Activated T-helper 1 cell treated with anti-CD3 and anti-CD28 coated beads, Interleukin-2, amount 50 U/mL, for 16 hours (primary cell): ENCODE measurements at places on chromosomes 16 and 17.

GRCh38 chr16:59971264-59971663 is 1237.1 kb upstream of the GOT2 start:
- DNase-seq: no peak

DNA sequence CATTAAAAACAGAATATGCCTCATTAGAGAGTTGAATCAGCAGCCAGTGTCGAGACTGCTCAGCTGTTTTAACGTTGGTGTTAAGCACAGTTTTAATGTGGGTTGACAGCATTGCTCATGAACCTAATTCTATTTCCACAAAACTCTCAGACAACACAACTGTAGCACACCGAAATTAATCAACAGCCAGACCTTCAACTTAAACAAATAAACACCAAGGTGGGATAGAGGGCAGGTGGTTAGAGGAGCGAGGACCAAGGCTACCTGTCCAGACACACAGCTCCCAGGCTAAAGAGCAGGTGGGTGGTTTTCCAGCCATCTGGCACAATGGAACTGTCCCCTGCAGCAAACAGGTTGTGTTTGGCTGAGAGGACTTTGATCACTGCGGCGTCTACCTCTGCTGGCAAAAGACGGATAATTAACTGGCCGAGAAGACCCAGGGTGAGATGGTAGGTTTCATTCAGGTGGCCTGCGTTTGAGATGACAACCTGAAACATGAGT is 69.6 kb upstream of the ATP2A3 start:
- no peak for DNase-seq

DNA sequence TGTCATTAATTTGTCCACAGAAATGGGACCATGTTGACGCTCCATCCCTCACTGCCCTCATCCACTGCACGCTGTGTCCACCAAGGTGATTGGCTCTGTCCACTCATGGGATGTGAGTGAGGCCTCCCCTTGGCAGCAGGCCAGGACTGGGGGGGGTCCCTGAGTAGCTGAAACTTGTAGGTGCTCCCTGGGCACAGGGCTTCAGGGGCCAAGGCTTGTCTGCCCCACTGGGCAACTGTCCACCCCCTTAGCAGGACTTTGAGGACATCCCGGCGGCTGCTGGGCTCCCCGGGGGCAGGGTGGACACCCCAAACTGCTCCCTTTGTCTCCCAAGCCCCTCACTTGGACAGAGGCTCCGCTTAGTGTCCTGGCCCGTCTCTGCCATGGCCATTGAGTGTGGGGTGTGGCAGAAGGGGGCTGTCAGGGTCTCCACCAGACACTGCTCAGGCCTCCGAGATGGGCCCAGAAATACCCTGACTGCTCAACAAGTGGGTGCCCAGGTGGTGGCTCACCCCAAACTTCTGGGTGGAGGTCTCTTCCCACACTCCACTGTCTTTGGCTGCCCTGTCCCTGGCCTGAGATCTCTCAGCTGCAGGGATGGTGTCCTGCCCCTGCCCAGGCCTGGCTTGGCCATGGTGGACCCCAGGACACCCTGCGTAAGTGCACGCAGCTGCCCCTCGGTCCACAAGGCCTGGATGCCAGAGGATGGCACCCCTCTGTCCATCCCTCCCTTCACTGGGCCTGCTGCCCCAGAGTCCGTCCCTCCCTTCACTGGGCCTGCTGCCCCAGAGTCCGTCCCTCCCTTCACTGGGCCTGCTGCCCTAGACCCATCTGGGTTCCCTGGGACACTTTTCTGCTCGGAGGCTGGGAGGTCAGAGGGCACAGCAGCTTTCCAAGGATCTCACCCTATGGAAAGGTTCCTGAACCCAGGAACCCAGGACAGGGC is 2.9 kb upstream of the RAB40C start:
- DNase-seq: no peak

- peak; percentile 2 for DNase-seq
These were observed 71.8 kb downstream of the PRKCA start for GRCh38 chr17:66373944-66374817.

GRCh38 chr17:67867591-67867990 is 42.3 kb downstream of the BPTF start:
- no peak for DNase-seq

- no peak for DNase-seq
These were observed 109.8 kb upstream of the FAM20A start for GRCh38 chr17:68710976-68711375.

- DNase-seq: no peak
These were observed 35.8 kb upstream of the RGS9 start for GRCh38 chr17:65101371-65101770.

- DNase-seq: no peak
These were observed 6.5 kb upstream of the ZNF469 start for GRCh38 chr16:88375996-88376834.

- DNase-seq: no peak
These were observed 3.7 kb upstream of the SLC16A11 start for GRCh38 chr17:7047566-7047965.

GRCh38 chr17:47967607-47968252 is 3.2 kb upstream of the CDK5RAP3 start:
- DNase-seq: no peak

- DNase-seq: no peak
These were observed 12.6 kb upstream of the ALDH3A1 start for GRCh38 chr17:19760746-19761145.

GRCh38 chr16:4322121-4323052 is 6.5 kb downstream of the GLIS2 start:
- DNase-seq: no peak

DNA sequence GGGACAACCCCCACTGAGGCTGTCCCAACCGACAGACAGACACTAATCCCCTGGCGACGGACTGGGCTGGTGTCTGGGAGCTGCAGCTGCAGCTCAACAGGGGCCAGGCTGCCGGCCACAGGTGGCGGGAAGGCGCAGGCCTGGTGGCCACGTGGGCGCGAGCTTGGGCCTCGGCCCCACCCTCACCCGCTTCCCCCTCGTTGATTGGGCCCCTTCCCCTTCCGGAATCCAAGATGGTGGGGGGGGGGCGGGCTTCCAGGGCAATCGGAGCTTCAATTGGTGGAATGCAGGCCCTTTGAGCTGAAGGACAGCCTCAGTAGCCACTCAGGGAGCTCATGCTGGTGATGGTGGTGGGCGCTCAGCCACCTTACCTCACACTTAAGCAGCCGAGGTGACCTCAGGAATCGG is 8.7 kb upstream of the TBX4 start:
- DNase-seq: no peak

GRCh38 chr17:76820039-76820438 is 48.2 kb upstream of the MGAT5B start:
- DNase-seq: no peak

DNA sequence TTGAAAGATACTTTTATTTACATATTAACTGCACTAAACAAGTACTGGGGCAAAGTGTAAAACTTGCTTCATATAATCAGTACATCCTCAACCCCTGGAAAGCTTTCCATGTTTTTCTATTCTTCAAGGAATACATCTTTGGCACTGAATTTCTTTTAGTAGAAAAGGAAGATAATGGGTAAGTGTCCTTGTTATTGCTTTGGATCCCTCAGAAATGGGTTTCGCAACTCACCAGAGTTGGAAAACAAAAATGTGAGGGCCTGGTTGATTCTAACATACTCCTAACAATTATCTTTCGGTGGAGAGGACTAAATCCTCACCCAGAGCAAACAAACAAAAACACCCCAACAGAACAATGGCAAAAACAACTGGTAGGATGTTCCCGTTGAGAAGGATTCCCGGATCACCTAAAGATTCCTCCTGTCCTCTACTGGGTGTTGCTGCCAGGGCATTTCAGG is 120.4 kb downstream of the PARN start:
- no peak for DNase-seq

GRCh38 chr16:444027-444426 is 18.6 kb downstream of the RAB11FIP3 start:
- DNase-seq: no peak

GRCh38 chr16:28297308-28297707 is 5.0 kb downstream of the SBK1 start:
- DNase-seq: no peak

- no peak for DNase-seq
These were observed 132.6 kb downstream of the SNX11 start for GRCh38 chr17:48240122-48240521.

GRCh38 chr16:12906271-12906670 is 4.9 kb downstream of the SHISA9 start:
- no peak for DNase-seq

DNA sequence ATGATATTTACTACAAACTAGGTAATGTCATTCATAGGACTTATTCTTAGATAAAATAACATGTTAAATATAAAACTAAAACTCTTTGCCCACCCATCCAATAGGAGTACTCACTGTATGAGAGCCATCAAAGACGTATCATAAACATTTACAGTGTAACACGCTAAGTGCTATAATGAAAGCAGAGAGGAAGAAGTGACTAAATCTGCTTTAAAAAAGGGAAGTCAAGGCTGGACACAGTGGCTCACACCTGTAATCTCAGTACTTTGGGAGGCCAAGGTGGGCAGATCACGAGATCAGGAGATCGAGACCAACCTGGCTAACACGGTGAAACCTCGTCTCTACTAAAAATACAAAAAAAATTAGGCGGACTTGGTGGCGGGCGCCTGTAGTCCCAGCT is 32.4 kb downstream of the SPAG9 start:
- DNase-seq: no peak

DNA sequence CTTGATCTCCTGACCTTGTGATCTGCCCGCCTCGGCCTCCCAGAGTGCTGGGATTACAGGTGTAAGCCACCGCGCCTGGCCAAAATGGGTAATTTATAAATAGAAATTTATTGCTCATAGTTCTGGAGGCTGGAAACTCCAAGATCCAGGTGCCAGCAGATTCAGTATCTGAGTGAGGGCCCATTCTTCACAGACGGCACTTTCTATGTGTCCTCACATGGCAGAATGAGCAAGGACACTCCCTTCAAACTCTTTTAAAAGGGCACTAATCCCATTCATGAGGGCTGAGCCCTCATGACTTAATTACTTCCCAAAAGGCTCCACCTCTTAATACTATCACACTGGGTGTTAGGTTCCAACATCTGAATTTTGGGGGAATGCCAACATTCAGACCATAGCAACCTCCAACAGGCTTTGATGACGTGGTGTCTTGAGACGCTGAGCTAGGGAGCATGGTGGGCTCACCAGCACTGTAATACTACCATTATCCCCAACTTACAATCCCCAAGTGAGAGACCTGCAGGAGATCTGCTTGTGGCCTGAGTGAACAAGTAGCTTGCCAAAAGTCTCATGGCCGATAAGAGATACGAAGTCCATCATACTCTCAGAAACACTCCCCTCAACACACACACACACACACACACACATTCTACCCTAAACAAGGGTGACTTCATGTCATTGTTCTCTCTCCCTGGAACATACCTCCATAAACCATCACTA is 8.5 kb downstream of the CMTM4 start:
- DNase-seq: no peak

DNA sequence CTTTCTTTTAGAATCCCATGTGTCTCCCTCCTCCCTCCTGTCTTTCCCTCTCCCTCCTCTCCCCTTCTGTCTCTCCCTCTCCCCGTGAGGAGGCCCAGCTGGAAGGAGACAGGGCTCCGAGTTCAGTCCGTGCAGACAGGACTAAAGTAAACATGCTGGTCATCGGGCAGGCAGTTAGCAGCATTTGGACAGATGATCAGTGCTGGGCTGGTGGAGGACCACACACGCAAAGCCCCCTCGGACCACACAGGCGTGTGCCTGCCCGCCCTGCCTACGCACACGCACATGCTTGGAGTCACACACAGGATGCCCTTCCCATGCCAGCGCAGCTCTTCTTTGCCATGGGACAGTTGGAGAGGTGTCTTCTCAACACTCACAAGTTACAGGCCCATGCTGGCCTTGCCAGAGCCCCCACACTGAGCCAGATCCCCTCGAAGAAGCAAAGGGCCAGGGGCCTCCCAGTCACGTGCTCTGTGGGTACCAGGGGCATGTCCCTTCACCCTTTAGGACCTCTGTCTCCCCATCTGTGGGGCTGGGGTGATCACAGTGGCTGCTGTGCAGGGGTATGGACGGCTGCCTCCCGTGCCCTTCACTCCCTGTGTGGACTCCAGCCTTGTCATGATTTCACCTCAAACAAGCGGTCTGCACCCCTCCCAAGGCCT is 215.7 kb upstream of the FOXF1 start:
- DNase-seq: no peak

- DNase-seq: no peak
These were observed 73.3 kb downstream of the KIF2B start for GRCh38 chr17:53896047-53896446.

GRCh38 chr16:9602189-9602588 is 510.7 kb downstream of the HAPSTR1 start:
- DNase-seq: no peak

GRCh38 chr17:5135726-5136579 is 20.1 kb downstream of the USP6 start:
- DNase-seq: no peak

DNA sequence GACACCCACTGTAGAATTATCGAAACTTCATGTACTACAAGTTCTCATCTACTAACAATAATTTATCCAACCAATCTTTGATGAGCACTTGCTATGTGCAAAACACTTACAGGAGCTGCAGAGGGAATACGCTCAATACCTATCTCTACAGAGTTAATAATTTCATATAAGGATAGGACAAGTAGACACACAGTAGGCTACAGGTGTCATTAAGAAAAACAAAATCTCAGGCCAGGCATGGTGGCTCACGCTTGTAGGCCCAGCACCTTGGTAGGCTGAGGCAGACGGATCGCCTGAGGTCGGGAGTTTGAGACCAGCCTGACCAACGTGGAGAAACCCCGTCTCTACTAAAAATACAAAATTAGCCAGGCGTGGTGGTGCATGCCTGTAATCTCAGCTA is 91.3 kb upstream of the PLEKHM1 start:
- DNase-seq: no peak

DNA sequence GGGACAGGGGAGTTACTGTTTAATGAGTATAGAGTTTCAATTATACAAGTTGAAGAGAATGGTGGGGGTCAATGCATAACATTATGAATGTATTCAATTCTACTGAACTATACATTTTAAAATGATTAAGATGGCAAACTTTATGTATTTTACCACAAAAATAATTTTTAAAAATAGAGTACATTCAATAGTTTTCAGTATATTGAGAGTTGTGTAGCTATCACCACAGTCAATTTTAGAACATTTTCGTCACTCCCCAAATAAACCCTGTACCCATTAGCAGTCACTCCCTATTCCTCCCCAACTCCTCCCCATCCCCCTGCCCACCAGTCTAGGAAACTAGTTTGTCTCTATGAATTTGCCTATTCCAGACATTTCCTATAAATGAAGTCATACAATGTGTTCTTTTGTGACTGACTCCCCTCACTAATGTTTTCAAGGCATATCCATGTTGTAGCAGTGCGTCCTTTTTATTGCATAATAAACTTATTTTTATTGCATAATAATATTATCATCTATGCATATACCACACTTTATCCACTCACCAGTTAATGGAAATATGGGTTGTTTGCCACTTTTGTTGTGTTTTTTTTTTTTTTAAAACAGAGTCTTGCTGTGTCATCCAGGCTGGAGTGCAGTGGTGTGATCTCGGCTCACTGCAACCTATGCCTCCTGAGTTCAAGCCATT is 52.5 kb upstream of the ERN1 start:
- no peak for DNase-seq
